T-helper 2 cell treated with Interferon-gamma antibody and Interleukin-4, amounts not matched to agents 5 μg/mL and 100 μg/mL, for 36 hours (primary cell): ENCODE measurements at places on chromosomes 16 and 17.

- DNase-seq = no peak
Observed at GRCh38 chr17:57808882-57809281, 41.0 kb downstream of the MRPS23 start.

DNA sequence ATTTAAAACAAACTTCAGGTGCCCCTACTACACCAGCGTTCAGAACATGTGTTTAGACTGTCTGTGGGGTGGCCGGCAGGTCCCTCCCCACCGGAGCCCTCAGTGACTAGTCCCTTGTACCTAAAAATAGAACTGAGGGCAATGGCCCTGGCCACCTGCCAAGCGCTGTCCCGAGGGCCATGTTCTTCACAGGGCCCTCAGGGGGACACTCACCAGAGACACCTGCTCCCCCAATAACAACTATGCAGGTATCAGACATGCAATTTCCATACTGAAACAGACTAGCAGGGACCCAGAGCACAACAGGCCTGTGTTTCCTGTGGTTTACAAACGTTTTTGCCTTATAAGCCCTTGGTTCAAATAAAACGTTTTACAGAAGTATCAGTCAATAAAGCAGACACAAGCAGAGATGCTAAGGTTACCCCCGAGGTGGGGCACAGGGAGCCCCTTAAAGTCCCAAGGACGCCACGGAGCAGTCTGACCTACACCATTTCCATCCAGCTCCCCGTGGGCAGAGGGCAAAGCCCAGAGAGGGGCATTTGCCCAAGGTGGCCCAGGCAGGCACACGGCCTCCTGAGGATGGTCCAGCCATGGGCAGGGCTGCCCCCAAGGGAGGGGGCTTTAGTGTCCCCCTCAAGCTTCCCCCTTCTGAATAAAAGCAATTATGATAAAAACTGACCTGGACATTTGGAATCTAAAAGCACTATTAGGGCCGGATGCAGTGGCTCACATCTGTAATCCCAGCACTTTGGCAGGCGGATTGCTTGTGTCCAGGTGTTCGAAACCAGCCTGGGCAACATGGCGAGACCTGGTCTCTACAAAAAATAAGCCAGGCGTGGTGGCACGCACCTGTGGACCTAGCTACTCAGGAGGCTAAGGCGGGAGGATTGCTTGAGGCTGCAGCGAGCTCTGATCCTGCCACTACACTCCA lies 896 bp upstream of the MYLK3 start:
- DNase-seq = no peak

DNA sequence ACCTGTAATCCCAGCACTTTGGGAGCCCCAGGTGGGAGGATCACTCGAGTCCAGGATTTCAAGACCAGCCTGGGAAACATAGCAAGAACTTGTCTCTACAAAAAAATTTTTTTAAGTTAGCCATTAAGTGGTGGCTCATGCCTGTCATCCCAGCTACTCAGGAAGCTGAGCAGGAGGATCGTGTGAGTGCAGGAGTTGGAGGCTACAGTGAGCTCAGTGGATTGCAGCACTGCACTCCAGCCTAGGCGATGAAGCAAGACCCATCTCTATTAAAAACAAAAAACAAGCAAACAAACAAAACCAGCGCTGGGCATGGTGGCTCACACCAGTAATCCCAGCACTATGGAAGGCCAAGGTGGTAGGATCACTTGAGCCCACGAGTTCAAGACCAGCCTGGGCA lies 38.0 kb downstream of the HEATR3 start:
- DNase-seq = no peak

GRCh38 chr16:76483307-76483909 lies 206.2 kb downstream of the CNTNAP4 start:
- no peak for DNase-seq

DNA sequence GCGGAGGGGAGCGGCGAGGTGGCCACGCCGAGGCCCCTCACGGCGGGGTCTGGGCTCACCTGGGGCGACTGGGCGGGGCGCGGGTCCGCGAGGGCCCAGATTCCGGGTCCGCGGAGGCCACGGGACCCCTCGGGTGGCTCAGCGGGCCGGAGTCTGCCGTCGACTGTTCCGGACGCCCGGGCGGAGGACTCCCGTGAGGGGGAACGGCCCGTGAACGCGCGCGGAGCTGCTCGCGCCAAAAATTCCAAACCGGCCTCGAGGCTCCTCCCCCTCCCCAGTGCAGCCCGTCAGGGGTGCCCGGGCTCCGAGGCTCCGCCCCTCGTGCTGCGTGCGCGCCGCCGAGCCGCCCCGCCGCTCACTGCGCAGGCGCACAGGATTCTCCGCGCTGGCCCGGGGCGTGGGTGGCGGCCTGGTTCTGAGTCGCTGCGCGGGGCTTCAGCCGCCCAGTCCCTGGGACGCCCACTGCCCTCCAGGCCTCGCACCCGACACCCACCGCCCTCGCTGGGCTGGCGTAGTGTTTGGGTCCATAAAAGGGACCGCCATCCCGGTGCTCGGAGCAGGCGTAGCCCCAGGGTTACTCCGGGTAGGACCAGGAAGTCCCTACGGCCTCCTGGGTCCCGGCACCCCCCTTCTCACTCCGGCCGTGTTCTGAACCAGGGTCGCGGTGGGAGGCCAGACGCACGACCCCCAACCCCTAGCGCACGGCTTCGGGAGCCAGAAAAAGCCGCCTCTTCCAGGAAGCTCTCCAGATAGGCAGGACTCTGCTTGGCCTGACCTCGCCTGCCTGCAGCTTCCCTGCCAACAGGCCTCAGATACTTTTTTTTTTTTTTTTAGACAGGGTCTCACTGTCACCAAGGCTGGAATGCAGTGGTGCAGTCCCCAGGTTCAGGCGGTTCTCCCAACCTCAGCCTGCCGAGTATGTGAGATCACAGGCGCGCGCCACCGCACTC lies at the start of gene PKMYT1:
PKMYT1 (minus strand) TSS at position 220 of the 950 bp plus-strand sequence. CDS start 789 bp downstream, outside the sequence.
- DNase-seq = peak; percentile 98

GRCh38 chr16:9016824-9017223 lies 53.1 kb upstream of the USP7 start:
- DNase-seq = no peak
